ENCODE measurements at places on chromosomes 6 and 20. TPM values are rescaled to one million over a fixed set of nuclear protein-coding genes. Genes with fewer than 3 reads are reported as not detected.
A peak's percentile ranks its signal among the peaks of the same experiment; 100 is the strongest.

B3GAT2 gene
- total RNA-seq, result not detected

PRR18 gene
- 0.14 TPM for total RNA-seq

CDH22 gene
- total RNA-seq, result not detected

PHACTR1 gene
- 0.55 TPM for total RNA-seq

ZNF334 gene
- 0.12 TPM for total RNA-seq

GRCh38 chr6:117733341-117733740 is 58.1 kb downstream of the NUS1 start:
- peak; percentile 22 for DNase-seq

DNA sequence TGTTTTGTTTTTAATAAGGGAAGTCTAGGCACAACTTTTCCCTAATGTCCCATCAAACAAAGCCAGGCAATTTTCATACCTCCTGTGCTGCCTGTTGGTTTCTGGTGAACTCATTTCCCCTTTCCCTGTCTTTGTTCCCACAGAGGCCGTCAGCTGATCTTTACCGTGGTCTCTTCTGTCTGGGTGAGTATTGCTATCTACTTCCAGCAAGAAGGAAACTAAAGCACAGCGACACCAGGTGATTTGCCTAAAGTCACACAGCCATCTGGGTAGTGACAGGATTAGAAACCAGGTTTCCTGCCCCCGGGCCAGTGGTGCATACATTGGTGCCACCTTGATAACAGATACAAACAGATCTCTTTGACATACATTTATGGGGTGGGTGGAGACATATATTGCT is 59.6 kb downstream of the RAB44 start:
- DNase-seq, result no peak

GRCh38 chr6:36345681-36346466 is 9.2 kb upstream of the BNIP5 start:
- no peak for DNase-seq

DNA sequence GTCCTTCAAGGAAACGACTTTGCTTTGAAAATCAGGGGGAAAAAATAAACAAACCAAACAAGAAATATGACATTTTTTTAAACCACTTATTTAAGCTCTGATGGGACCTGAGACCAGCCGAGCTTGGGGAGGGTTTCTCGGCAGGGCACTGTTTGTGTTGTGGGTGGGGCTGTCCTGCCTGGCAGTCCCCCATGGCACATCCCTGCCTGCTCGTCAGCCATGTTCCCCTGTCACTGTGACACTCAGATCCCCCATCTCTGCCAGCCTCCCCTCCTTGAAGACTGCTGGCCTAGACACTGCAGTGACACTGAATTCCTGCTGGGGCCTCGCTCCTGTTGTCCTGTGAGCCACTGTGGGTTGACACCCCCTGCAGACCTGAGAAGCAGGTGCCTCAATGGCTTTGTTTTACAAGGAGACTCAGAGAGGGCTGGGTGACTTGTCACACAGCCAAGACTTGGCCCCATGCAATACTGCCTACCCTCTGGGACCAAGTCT is 95.1 kb upstream of the PTPN1 start:
- DNase-seq, result no peak

- no peak for DNase-seq
Observed at GRCh38 chr6:117227245-117227962, 38.0 kb upstream of the VGLL2 start.

GRCh38 chr20:34527016-34527415 is 10.8 kb downstream of the DYNLRB1 start:
- DNase-seq, result no peak

DNA sequence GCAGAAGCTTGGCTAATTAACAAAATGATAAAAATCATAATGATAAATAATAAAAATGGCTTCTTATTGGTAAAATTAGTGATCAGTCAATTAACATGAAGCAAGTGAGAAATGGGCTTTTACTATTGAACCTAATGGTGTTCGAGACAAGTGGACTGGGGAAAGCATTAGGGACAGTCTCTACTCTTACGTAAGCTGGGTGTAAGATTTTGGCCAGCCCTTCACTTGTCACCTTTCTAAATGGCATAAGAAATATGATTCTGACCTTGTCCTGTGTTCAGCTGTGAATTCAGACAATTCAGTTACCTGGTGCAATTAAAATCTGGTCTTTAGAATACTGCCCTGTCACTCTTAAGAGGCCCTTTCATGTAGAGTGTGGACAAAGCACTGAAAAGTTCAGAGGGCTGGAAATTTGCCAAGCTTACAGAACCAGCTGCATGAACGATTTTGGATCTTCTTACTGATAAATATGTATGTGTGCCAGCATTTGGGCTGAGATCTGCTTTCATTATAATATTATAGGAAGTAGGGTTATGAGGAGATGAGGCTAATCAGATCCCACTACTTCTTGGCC is 115.9 kb downstream of the QRSL1 start:
- DNase-seq, result no peak

DNA sequence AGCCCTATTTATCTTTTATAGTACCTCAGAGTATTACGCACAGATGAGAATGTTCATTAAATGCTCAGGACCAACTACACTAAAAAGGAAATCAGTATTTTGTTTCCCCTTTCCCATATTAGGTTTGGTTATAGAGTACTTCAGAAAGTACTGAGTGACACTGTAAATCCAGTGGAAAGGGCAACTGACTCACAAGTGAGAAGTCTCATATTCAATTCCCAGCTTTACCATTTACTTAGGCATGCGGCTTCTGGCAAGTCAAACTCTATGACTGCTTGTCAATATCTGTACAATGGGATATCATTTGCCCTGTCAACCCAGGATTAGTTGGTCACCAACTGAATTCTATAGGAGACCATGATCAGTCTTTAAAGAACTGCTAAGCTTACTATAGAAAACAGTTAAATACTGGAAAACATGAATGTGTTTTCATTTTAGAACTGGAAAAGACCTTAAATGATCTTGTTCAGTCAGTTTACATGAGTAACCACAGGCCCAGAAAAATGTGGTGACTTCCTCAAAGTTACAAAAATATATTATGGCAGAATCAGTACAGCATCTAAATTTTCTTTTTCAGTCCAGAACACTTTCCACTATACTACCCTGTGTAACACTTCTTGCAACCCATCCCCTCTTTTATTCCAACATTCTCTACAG is 3.6 kb downstream of the MAP3K7 start:
- no peak for DNase-seq

GRCh38 chr6:170049641-170050561 is 241.0 kb downstream of the DLL1 start:
- DNase-seq, result no peak

- DNase-seq, result peak; percentile 99
Observed at GRCh38 chr6:26351544-26351953, 13.4 kb upstream of the BTN3A2 start.

All from A172 (cell line).